ENCODE measurements at places on chromosomes 1 and 21. TPM values are rescaled to one million over a fixed set of nuclear protein-coding genes. Genes with fewer than 3 reads are reported as not detected.

DNA sequence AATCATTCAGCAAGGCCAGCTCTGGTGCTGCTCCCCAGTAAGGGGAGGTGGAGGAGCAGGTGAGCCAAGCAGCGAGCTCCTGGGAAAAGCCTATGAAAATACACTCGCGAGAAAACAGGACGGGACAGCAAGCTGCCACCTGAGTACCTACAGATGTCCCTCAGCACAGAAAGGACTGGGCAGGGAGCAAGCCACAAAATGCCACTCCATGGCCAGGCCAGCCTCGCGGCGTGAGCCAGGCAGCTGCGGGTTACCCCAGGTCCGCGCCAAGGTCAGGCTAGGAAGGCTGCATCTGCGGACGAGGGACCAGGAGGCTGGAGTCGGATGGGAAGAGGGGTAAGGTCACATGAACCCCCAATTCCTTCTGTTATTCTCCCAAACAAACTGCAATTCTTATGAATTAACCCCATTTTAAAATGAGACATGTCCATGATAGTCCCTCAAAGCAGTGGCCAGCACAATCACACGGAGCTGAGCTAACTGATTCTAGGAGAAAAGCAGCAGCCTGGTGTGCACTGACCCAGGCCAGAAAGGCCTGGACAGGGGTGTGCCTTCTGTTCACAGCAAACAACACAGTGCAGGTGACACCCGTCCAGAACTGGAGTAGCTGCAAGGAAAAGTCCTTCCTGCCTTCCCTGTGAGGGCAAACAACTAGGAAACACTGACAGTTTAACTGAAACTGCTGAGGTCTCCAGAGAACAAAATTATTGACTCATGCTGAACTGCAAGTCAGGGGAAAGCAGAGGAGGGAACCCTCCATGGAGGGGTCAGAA is 26.5 kb downstream of the PARP1 start:
- no peak overlapping the region for H3K4me3 ChIP-seq
- H3K4me1 ChIP-seq: peaks cover 14% of the 10 kb centered on the region
- DNase-seq: no peak

DNA sequence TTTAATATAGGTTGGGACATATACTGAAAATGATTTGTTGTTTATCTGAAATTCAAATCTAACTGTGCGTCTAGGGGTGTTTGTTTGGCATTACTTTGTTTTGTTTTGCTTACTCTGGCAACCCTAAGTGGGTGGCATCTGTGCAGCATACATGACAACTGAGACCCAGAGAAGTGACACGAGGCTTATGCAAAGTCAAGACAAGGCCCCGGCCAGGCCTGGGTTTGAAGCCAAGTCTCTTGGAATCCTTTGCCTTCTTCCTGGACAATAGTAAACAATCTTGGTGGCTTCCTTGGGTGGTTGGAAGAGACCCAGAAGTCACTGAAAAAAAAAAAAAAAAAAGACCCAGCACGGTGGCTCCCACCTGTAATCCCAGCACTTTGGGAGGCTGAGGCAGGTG is 197.6 kb upstream of the TMEM51 start:
- H3K27me3 ChIP-seq: no peaks in the 10 kb centered on the region
- no peak overlapping the region for H3K27ac ChIP-seq
- no peak for DNase-seq
- H3K4me3 ChIP-seq: no peak overlapping the region

GRCh38 chr1:34500451-34500850 is 254.4 kb upstream of the GJB5 start:
- H3K27me3 ChIP-seq: no peaks in the 10 kb centered on the region
- H3K4me1 ChIP-seq: no peaks in the 10 kb centered on the region
- H3K36me3 ChIP-seq: no peaks in the 10 kb centered on the region
- H3K4me3 ChIP-seq: no peak overlapping the region
- no peak overlapping the region for H3K27ac ChIP-seq
- no peak for DNase-seq

- no peak overlapping the region for H3K27ac ChIP-seq
- H3K4me1 ChIP-seq: no peaks in the 10 kb centered on the region
- no peaks in the 10 kb centered on the region for H3K27me3 ChIP-seq
- DNase-seq: no peak
These were observed 55.8 kb upstream of the DNAH14 start for GRCh38 chr1:224873434-224874369.

The RGS4 gene
- total RNA-seq: not detected

GRCh38 chr1:159653201-159653600 is 61.2 kb downstream of the CRP start:
- no peak for DNase-seq
- H3K27me3 ChIP-seq: peaks cover 5% of the 10 kb centered on the region
- no peak overlapping the region for H3K27ac ChIP-seq
- H3K4me3 ChIP-seq: no peak overlapping the region
- no peaks in the 10 kb centered on the region for H3K4me1 ChIP-seq

The GNL2 gene
- total RNA-seq: 47.3 TPM

The GPA33 gene
- total RNA-seq: 2.6 TPM

- peaks cover 33% of the 10 kb centered on the region for H3K27me3 ChIP-seq
- no peak overlapping the region for H3K4me3 ChIP-seq
- peaks cover 4% of the 10 kb centered on the region for H3K36me3 ChIP-seq
These were observed 4.1 kb downstream of the RBP7 start for GRCh38 chr1:10001016-10001665.

DNA sequence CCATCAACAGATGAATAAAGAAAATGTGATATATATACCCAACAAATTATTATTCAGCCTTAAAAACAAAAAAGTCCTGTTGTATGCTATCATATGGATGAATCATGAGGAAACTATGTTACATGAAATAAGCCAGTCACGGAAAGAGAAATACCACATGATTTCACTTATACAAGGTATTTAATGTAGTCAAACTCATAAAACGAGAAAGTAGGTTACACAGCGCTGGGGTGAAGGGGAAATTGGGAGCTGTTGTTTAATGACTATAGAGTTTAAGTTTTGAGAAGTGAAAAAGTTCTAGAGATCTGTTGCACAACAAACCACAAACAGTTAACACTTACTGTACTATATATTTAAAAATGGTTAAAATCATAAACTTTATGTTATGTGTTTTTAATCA is 58.5 kb downstream of the SLC25A24 start:
- no peak overlapping the region for H3K4me3 ChIP-seq
- peaks cover 5% of the 10 kb centered on the region for H3K4me1 ChIP-seq
- peak overlapping the region; percentile 55 for H3K27ac ChIP-seq
- H3K36me3 ChIP-seq: peaks cover 14% of the 10 kb centered on the region
- H3K27me3 ChIP-seq: no peaks in the 10 kb centered on the region

DNA sequence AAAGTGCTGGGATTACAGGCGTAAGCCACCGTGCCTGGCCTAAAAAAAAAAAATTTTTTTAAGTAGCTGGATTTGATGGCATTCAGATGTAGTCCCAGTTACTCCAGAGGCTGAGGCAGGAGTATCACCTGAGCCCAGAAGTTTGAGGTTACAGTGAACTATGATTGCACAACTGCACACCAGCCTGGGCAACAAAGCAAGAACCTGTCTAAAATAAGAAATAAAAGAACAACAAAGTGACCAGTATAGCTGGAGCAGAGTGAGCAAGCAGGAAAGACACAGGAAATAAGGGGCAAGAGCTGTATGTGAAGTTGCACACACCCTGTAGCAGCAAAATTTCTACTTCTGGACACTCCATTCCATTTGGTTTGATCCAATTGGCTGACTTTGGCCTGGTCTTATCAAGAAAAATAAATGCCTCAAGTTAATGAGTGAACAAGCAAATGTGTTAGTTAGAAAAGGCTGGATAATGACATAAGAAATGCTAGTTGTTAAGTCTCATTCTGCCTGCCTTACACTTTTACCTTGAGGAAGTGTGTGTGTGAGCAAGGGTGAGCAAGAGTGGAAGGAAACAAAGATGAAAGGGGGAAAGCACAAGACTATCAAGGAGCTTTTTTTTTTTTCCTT is 7.9 kb downstream of the ATP5IF1 start:
- H3K27me3 ChIP-seq: no peaks in the 10 kb centered on the region
- H3K4me3 ChIP-seq: peak overlapping the region; percentile 33
- peak overlapping the region; percentile 21 for H3K27ac ChIP-seq

- H3K4me3 ChIP-seq: no peak overlapping the region
- H3K27me3 ChIP-seq: no peaks in the 10 kb centered on the region
- peaks cover 3% of the 10 kb centered on the region for H3K36me3 ChIP-seq
- no peak overlapping the region for H3K27ac ChIP-seq
- no peaks in the 10 kb centered on the region for H3K4me1 ChIP-seq
These were observed 112.5 kb downstream of the USH2A start for GRCh38 chr1:216310776-216311175.

DNA sequence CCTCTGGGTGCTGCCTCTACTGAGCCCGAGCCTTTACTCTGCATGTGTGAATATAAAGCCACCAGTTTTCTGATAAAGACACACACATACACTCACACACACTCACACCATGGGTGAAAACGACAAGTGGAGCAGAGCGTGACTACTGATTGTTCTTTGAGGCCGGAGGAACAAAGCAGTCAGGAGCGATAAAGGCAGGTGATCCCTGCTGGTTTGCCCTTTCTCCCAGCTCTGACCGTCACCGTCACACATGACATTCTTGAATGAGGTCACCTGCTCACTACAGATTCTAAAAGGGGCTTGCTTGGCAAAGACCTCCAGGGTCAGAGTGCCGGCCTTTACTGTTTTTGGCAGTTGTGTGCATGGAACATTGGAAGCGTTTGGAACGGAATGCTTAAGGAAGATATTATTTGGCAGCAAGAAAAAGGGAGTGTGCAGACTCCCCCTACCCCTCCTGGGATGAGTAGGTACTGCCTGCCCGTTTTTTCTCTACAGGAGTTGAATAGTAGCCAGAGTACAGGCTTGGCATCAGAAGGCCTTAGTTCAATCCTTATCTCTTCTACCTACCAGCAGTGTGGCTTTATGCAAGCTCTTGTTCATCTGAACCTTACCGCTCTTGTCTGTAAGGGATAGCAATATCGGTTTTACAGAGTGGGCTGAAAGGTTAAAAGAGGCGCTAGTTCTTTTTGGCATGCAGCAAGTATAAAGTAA is 79.7 kb downstream of the PBX1 start:
- DNase-seq: no peak
- no peaks in the 10 kb centered on the region for H3K4me1 ChIP-seq
- H3K36me3 ChIP-seq: no peaks in the 10 kb centered on the region
- no peaks in the 10 kb centered on the region for H3K27me3 ChIP-seq
- no peak overlapping the region for H3K4me3 ChIP-seq

The CLCN6 gene
- 9.3 TPM for total RNA-seq

GRCh38 chr1:183144752-183145151 is 41.3 kb upstream of the LAMC2 start:
- no peak overlapping the region for H3K4me3 ChIP-seq
- H3K27ac ChIP-seq: no peak overlapping the region
- no peaks in the 10 kb centered on the region for H3K4me1 ChIP-seq
- no peaks in the 10 kb centered on the region for H3K36me3 ChIP-seq
- peaks cover 6% of the 10 kb centered on the region for H3K27me3 ChIP-seq
- no peak for DNase-seq

GRCh38 chr1:25430967-25431881 is 527 bp downstream of the MACO1 start:
- H3K4me3 ChIP-seq: peak overlapping the region; percentile 100
- H3K4me1 ChIP-seq: peaks cover 46% of the 10 kb centered on the region
- peak overlapping the region; percentile 95 for H3K27ac ChIP-seq
- peak; percentile 80 for DNase-seq
- H3K36me3 ChIP-seq: no peaks in the 10 kb centered on the region

- peaks cover 7% of the 10 kb centered on the region for H3K27me3 ChIP-seq
- H3K4me3 ChIP-seq: no peak overlapping the region
- no peaks in the 10 kb centered on the region for H3K4me1 ChIP-seq
- no peak for DNase-seq
These were observed 92.5 kb downstream of the RNF220 start for GRCh38 chr1:44497422-44498170.

The AGRN gene
- 112 TPM for total RNA-seq

DNA sequence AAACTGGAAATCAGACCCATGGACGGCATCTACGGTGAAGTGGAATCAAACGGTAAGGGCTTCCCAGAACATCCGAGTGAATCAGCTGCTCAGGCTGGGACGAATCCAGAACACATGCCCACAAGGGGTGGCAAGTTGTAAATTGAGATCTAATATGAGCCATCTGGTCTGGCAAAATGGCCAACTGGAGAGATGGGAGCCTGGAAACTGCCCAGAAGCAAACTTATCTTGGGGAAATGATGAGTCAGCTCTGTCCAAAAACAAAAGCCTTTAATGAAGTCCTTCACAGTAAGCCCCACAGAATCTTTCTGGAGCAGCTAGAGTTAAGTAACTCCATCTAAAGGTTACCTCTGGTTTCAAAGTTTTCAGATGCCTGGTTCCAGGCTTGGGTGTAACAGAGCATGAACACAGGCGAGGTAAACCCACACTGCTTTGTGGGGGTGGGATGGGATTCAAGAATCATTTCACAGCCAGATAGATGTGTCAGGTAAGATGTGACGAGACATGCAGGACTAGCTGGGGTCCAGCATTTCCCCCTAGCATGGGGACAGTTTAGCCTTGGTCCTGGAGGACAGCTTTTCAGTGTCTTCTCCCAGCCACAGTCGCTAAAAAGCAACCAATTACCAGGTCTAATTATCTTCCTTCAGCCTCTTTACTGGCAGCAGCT is 10.5 kb upstream of the SRP9 start:
- no peak overlapping the region for H3K27ac ChIP-seq
- no peak overlapping the region for H3K4me3 ChIP-seq
- no peak for DNase-seq
- no peaks in the 10 kb centered on the region for H3K27me3 ChIP-seq
- H3K36me3 ChIP-seq: no peaks in the 10 kb centered on the region

GRCh38 chr1:173646656-173647055 is 11.5 kb downstream of the TEX50 start:
- no peak overlapping the region for H3K27ac ChIP-seq
- H3K4me3 ChIP-seq: no peak overlapping the region
- H3K27me3 ChIP-seq: no peaks in the 10 kb centered on the region
- H3K36me3 ChIP-seq: no peaks in the 10 kb centered on the region
- no peak for DNase-seq
- no peaks in the 10 kb centered on the region for H3K4me1 ChIP-seq

GRCh38 chr1:205554026-205554811 is 49.8 kb downstream of the CDK18 start:
- H3K27ac ChIP-seq: no peak overlapping the region
- peaks cover 68% of the 10 kb centered on the region for H3K27me3 ChIP-seq
- H3K4me1 ChIP-seq: no peaks in the 10 kb centered on the region
- peaks cover 3% of the 10 kb centered on the region for H3K36me3 ChIP-seq
- no peak for DNase-seq

GRCh38 chr1:8189931-8190483 is 127.9 kb upstream of the SLC45A1 start:
- no peak for DNase-seq
- no peaks in the 10 kb centered on the region for H3K27me3 ChIP-seq
- no peaks in the 10 kb centered on the region for H3K36me3 ChIP-seq
- no peak overlapping the region for H3K4me3 ChIP-seq
- H3K27ac ChIP-seq: no peak overlapping the region

Measured in activated T-cell treated with anti-CD3 and anti-CD28 coated beads, Interleukin-2, amount 50 U/mL, for 72 hours (primary cell).